ENCODE measurements at places on chromosomes 13 and 19. TPM values are rescaled to one million over a fixed set of nuclear protein-coding genes. Genes with fewer than 3 reads are reported as not detected.

GRCh38 chr13:44275381-44275780 is 98.2 kb upstream of the SERP2 start:
- DNase-seq = no peak

GRCh38 chr19:33427801-33428626 is 54.5 kb downstream of the CEBPG start:
- DNase-seq = no peak

DNA sequence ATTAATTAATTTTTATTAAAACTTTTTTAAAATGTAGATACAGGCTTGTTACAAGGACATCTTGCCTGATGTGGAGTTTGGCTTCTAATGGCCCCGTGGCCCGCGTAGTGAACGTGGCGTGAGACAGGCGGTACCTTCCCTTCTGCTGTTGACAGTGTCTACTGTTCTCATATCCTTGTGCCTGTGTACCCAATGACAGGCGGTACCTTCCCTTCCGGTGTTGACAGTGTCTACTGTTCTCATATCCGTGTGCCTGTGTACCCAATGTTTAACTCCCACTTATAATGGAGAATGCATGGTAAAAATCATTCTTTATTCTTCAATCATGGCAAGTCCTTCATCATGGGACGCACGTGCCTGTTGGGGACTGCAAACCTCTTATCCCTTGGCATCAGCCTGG is 79.1 kb upstream of the ZNF835 start:
- no peak for DNase-seq

DNA sequence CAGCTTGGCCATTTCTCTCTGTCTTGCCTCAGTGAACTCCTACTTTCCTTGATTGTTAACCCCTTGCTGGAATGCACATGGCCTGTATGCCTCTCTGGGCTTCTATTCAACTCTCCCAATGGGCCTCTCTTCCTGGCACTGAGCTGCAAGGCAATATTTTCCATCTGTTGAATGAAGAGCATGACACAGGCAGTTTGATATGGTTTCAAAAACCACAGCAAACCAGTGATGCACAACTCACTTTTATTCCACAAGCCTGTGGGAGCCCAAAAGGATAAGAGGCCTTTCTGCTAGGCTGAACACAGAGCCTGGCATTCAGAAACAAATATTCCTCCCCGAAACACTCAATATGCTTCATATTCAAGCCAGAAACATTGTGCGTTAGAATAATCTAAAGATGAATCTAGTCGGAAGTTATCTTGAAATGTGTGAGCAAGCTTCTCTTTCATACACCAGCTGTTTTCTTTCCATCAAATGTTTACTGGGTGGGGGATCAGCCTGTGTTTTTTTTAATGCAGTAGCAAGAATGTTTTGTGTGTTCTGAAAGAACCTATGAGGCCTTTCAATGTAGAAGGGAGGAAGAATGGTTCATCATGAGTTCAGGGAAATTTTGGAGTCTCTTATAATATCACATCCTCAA is 443.1 kb upstream of the SPRY2 start:
- no peak for DNase-seq

DNA sequence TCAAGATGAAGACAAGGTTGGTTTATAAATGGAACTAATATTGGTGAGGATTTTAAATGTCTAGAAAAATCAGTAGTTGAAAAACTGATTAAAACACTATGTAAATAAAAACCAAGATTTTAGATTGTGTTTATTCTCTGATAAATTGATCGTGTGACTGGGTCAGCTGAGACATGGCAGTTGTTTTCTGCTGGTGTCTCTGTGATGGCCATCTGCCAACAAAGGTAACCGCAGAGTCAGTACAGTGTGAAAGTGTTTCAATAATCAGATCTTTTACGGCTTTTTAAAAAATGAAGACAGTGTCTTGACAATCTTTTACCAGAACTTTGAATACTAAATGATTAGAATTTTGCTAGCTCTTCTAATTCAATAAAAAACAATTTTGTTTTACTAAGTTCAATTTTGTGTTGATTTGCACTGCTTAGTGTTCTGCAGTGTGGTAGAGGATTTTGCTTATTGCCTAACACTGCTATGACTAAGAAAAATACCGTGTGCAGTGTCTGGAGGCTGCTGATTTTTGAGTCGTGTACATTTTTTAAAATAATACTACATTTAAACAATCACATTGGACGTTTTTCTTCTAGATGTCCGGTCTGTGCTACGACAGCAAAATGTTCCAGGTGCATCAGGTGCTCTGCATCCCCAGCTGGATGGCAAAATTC is 32.7 kb upstream of the GPR183 start:
- no peak for DNase-seq

DNA sequence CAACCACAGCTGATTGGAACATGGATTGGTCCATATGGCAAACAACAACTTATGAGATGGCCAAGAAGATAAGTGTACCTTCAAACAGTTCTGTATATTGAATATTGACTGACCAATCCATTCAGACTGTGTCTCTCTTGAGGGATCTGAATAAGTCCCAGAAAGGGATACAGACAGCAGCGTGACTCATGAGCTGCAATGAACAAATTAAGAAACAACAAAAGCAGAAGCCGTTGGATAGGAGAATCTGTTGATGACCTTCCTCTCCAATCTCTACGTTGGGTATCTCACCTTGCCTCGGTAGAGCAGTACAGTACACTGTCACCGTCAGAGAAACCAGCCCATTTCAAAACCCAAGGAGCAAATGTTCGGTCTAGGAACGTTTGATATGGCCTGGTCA is 21.3 kb downstream of the MBD3L2B start:
- no peak for DNase-seq

GRCh38 chr19:33241530-33242101 is 16.0 kb upstream of the SLC7A10 start:
- DNase-seq = no peak

- peak; percentile 48 for DNase-seq
Observed at GRCh38 chr19:29263305-29264135, 50.6 kb upstream of the UQCRFS1 start.

GRCh38 chr13:28392896-28393505 is 101.9 kb downstream of the FLT1 start:
- DNase-seq = no peak

DNA sequence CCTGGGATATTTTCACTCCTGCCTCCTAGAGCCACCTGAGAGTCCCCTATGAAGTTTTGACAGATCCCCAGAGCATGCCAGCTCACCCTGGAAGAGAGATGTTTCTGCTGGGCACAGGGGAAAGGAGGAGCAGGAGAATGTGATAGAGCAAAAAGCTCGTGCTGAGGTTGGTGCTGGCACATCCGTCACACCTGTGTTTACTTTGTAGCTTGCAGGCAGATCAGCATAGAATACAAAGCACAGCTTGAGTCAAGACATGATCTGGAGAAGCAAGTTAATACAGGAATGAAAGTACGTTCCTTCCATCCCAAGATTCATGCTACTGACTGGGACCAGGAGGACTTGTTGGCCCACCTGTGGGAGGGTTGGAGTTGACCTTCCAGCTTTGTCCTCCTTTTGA is 46.1 kb downstream of the HSPH1 start:
- no peak for DNase-seq

DNA sequence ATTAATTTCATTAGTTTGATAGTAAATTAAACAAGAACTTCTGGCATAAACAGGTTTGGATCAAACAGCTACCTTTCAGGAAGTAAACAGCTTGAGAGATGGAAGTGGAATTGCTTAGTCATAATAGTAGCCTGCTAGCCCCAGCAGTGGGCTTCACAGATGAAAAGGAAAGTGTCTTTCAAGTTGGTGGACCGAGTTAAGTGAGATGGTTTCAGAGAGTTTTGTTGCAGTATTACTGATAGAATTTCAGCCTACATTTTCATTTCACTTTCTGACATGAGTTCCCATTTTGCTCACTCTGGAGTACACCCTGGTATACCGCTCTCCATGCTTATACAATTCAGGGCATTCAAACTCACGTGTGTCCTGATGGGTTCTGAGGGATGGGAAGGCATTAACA is 2.0 kb upstream of the PTOV1 start:
- DNase-seq = no peak

- no peak for DNase-seq
Observed at GRCh38 chr19:8629996-8630683, at the start of gene NFILZ. NFILZ (plus strand) TSS chr19:8630633; CDS start chr19:8676766, 46,133 bp downstream.

GRCh38 chr13:58376775-58377174 is 745.2 kb downstream of the PCDH17 start:
- DNase-seq = no peak

DNA sequence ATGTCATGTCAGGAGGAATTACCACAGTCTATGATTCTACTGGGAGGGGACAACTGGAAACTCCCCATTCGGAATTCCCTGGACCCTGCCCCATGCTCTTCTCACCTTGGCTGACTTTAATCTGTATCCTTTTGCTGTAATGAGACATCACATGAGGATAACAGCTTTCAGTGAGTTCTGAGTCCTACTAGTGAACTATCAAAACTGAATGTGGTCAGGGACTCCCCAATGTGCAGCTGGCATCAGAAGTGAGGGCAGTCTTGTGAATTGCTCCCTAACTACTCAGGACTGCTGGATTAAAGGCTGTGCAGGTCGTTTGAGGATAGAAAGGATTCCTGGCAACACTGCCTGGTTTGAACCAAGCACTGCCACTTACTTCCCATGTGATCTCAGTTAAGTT is 15.2 kb downstream of the SIGLEC7 start:
- DNase-seq = no peak

DNA sequence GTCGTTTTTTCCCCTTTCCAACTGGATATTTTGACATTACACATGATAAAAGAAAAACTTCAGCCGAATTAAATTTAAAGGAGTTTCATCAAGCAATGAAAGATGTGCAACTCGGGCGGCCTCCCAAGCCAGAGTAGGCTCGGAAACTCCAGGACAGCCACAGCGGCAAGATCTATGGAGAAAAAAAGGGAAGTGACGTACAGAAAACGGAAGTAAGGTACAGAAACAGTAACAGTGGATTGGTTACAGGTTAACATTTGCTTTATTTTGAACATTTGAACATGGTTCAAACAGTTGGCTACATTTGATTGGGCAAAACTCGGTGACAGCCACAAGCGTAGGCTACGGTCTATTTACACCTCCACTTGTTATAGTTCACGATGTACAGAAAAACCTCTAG is 30.5 kb upstream of the FAM124A start:
- no peak for DNase-seq

C1QTNF9B gene
- 0.84 TPM for total RNA-seq

TRIM28 gene
- 1,553 TPM for total RNA-seq

ZNF99 gene
- not detected for total RNA-seq

CAMSAP3 gene
- total RNA-seq = not detected

C19orf33 gene
- 51.9 TPM for total RNA-seq

Data from HT1080 (cell line).